ENCODE measurements at places on chromosomes 1 and 21.
A peak's percentile ranks its signal among the peaks of the same experiment; 100 is the strongest.

- DNase-seq = no peak
Measured at GRCh38 chr1:182226618-182227017, 165.0 kb downstream of the GLUL start.

GRCh38 chr21:36753556-36753955, 54.6 kb downstream of the SIM2 start:
- DNase-seq = peak; percentile 46

DNA sequence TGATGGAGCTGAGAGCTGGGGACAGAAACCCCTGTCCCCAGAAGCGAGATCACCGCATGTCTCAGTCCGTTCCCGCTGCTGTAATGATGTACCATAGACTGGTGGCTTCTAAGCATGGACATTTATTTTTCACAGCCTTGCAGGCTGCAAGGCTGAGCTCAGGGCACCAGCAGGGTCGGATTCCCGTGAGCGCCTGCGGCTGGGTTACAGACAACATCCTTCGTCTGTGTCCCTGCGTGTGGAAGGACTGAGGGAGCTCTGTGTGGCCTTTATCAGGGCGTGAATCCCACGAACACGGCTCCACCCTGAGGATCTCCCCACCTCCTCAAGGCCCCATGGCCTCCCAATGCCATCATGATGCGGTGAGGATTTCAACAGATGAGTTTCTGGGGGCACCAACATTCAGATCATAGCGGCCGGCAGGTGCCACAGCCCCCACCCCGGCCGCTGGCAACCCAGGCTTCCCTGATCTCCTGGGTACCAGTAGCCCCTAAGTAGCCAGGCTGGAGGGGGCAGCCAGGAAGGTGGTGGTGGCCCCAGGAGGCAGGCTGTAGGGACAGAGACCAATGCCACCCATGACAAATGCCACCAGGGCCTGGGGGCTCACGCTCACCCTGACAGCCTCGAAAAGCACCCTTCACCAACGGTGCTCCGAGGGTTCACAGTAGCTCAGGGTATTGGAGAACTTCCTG, 104.4 kb downstream of the CRYAA start:
- DNase-seq = no peak

DNA sequence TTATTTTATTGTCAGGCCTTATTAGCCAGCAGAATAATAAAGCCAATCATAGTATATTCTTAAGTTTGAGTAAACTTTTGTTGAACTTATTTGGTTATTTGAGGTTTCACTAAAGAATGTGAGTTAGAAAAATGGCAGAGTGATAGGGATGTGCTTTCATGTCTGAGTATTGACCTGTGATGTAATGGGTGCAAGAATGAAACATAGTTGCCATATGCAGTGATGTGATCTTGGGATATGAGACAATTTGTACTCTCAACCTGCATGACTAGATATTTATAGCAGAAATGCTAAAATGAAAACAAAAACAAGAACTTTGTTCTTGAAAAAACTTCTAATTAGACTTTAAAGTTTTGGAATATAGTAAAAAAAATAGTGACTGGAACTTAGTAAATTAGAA, 97.9 kb downstream of the DISP1 start:
- peak; percentile 51 for DNase-seq

DNA sequence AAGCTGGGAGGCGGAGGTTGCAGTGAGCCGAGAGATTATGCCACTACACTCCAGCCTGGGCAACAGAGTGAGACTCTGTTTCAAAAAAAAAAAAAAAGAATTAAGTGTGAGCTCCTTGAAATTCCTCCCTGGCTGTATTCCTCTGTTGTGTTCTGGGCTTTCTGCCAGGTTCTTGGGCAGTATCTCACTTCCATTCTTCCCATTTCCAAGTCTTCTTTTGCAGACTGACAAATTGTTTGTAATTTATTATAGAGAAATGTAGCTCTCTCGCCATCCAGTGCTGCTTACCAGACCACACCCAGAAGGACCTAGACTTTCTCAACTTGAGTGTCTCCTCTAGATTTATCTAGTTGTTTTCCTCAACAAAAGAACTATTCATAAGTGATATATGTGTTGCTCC, 105.0 kb upstream of the ADGRL2 start:
- DNase-seq = peak; percentile 74

DNA sequence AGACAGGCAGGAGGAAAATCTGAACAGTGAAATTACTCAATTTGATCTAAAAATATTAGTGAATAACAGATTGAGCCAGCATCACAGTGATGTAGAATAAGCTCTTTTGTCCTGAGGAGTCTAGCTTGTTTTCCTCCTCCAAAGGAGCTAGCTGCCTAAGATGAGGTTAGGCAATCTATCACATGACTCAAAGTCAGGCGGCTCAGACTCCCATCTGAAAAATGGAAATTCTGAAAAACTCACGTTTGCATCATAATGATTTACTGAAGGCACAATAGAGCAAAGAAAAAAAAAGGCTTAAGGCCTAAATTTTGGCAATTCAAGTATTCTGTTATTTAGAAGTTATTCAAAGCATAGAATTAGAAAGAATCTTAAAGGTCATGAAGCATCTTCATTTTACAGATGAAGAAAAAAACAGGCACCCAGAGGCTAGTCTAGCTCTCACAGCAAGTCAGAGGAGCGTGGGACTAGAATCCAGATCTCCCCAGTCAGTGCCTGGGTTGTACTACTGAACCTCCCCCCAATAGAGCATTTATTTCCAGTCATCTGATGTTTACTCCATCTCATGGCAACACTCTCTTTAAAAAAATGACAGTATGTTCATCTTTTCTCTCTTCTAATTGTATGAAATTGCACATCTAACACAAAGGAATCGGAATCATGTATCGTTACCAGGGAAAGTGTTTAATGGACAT, 62.5 kb upstream of the ATF3 start:
- peak; percentile 82 for DNase-seq

GRCh38 chr1:152621993-152622392, 910 bp downstream of the LCE3A start:
- DNase-seq = no peak

GRCh38 chr1:43764581-43764980, 57.2 kb downstream of the ST3GAL3 start:
- no peak for DNase-seq

- DNase-seq = no peak
Measured at GRCh38 chr21:22191581-22191980, 1193.4 kb downstream of the NCAM2 start.

GRCh38 chr1:236489710-236490377, 33.9 kb upstream of the LGALS8 start:
- DNase-seq = peak; percentile 79

- DNase-seq = no peak
Measured at GRCh38 chr1:37270639-37271038, 203.7 kb upstream of the ZC3H12A start.

DNA sequence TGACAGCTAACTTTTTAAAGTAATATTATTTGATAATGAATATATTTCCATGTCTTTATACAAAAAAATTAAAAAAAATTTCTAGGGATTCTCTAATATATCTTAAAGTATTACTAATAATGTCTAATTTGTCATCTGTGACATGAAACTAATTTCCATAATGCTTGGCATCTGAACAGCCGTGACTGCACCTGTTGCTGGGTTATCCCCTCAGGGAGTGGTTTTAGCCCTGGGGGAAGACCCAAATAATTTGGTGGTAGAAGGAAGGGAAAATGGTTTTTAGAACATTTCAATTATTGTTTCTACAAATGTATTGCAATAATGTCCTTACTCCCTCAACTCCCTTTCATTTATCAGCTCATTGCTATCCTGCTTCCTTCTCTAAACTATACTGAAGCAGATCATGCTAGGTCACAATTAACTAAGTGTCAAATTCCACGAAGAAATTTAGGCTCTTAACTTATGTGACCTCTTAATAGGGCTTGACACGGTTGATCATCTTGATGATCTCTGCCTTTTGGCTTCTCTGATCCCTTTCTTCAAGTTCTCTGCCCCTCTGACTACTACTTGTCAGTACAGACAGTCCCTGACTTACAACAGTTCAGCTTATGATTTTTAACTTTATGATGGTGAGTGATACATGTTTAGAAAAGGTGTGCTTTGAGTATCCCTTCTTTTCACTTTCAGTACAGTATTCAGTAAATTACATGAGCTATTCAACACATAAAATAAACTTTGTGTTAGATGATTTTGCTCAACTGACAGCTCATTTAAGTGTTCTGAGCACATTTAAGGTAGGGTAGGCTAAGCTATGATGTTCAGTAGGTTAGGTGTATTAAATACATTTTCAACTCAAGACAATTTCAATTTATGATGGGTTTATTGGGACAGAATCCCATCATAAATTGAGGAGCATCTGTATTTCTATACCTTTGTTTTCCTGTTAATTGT, 26.4 kb upstream of the DPH5 start:
- no peak for DNase-seq

DNA sequence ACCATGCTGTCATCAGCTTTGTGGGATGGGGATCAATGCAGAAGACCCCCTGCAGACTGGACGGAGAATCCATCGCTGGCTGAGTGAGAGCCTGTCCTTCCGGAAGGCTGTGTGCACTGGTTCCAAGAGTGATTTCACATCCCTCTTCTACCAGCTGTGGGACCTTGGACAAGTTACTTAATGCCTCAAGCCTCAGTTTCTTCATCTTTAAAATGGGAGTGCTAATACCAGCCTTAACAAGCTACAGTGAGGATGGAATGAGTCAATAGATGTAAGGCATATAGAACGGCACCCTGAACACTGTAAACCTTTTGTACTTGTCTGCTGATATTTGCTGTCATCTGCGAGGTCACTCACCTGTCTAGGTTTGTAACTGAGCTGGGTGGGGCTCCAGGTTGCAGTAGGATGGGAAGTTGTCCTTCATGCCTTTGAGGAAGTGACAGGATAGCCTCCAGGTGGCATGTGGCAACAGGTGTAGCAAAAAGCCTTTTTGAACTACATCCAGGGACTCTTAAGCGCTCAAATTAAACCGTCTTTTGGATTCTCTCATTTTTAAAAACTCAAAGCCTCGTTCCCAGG, 27.5 kb downstream of the TMEM51 start:
- no peak for DNase-seq

- DNase-seq = peak; percentile 96
Measured at GRCh38 chr1:1318131-1318652, 6.3 kb downstream of the INTS11 start.

DNA sequence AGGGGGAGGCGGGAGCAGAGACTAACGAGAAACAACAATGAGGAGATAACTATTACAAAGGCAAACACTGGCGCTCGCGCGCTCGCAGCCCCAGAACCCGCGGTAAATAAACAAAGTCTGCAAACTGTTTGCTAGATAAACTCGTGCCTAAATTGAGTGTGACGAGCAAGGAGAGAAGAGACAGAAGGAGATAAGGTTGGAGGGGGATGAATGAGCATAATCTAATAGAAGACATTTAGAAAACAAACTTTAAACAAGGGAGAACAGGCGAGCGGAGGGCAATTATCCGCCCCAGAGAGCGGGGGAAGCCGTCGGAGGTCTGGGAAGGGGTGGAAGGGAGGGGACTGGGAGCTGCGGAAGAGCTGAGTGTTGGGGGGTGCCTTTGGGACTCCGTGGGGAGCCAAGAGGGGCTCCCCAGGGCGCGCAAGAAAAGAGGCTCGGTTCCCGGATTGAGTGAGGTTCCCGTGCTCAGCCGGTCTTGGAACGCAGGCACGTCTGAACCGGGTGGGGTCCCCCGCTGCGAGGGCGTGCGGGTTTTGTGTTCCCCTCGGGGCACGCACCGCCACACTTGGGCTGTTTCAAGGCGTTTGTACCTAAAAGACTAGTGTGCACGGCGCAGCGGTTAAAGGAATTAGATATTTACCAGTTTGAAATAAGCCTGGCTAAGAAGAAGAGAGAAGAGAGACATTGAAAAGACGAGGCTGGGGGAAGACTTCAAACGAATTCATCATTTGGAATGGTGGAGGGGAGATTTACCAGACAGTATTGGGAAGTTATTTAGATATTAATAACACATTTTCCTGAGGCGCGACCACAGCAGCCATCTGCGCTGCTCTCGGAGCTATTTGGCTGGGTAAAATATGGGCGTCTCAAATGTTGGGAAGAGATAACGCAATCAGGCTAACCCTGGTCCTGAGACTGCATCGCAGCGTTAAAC, 10.6 kb downstream of the PAX7 start:
- DNase-seq = no peak

DNA sequence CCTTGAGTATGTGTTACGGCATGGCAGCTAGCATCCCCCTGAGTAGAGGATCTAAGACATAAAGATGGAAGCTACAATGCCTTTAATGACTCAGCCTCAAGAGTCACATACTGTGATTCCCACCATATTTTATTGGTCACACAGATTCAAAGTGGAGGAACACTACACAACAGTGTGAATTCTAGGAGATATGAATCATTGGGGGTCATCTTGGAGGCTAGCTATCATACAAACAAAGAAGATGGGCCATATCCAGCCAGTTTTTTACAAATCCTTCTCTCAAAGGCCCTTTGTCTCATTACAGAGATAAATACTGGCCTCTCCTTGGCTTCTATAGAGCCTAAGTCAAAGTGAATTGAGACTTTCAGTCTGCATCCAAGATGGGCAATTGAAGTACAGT, 177.0 kb downstream of the TBX15 start:
- no peak for DNase-seq

- DNase-seq = no peak
Measured at GRCh38 chr1:213369465-213369864, 318.4 kb downstream of the RPS6KC1 start.

DNA sequence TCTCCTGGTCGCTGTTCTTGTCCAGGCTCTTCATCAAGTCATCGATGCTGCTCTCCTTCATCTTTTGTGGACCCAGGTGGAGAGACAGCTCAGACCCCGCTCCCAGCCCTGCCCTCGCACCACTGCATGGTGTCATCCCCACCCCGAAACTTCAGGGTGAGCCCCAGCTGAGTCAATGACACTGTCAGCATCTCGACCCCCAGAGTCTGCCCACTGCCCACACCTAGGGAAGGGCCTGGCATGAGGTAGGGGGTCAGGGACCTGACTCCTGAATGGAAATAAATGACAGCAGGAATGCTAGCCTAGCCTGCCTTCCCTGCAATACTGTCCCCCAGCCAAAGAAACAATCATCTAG, 1.6 kb upstream of the S100A6 start:
- DNase-seq = no peak

- DNase-seq = peak; percentile 13
Measured at GRCh38 chr1:4690951-4691675, 36.7 kb downstream of the AJAP1 start.

- no peak for DNase-seq
Measured at GRCh38 chr1:25631750-25632485, 15.3 kb downstream of the MAN1C1 start.

DNA sequence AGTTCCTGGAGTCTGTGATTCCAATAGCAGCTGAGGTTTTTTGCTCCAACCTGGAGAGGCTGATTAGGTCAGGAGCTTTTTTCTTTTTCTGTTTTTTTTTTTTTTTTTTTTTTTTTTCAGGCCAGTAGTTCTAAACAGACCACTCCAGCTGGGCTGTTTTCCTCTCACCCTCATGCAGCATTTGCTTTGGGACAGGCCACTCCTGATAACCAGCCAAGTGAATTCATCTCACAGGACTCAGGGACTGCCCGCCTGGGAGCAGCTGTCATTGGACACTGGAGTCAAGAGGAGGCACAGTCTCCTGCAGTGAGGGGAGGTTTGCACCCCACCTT, 22.9 kb downstream of the PLXNA2 start:
- no peak for DNase-seq
